Stimulated activated CD8-positive, alpha-beta memory T cell treated with anti-CD3 and anti-CD28 coated beads, Interleukin-15, amount 100 ng/mL, for 1 hour (primary cell): ENCODE measurements at places on chromosomes 5 and 9.

DNA sequence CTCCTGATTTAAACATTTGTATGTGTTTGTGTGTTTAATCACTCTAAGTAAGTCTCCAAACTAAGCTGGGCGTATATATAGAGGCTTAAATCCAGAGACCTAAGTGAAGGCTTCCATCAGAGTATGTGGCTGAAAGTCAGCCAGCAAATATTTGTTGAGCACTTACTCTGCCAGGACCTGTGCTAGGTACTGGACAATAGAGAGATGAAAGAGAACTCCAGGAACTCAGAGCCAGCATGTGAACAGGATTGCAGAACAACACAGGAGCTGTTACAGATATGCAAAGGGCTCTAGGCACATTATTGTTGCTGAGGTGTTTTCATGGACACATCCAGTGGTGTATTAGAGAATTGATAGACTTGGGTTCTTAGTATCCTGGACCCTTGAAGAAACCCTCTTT, 4.7 kb upstream of the BNIP1 start:
- DNase-seq = no peak

DNA sequence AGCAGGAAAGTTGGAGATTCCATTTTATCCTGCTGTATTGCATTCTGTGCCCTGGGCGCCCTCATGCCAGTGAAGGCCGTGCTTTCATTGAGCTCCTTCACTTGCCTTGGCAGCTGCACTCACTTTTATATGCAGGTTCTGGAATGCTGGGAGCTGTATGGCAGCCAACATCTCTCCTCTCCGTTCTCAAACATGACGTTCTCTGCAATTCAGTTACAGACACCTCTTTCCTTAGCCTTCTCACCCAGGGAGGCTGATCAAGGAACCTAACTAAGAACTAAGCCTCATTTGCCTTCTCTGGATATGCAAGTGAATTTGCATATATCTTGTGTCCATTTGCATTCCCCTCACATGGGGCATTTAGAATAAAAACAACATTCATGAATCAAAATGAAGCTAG, 29.4 kb upstream of the PURA start:
- DNase-seq = no peak

DNA sequence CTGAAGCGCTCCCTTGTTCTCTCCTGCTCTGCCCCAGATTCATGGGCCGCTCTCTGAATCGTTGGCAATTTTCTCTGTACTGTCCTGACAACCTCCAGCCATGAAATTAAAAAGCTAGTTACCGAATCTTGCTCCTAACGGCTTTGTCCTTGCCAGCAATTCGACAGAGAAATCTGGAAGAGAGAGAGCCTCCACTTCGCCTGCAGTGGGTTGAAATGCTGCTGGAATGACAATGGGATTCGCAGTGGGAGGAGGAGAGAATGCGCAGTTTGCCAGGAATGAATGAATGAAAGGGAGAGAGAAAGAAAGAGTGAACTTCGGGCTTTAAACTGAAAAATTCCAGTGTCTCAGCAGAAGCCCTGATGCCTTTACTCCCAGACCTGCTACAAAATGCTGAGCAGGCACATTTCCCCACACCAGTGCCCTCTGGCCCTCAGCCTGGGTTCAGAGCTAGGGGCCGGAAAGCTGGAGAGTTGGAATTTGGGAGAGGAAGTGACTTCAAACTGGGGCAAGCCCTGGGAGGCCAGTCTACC, 11.5 kb upstream of the BOD1 start:
- DNase-seq = no peak

- no peak for DNase-seq
Observed at GRCh38 chr9:4243877-4244812, 55.7 kb downstream of the GLIS3 start.

- DNase-seq = no peak
Observed at GRCh38 chr5:65014769-65015168, 246.0 kb downstream of the CWC27 start.

- no peak for DNase-seq
Observed at GRCh38 chr5:124210111-124210910, 536.1 kb downstream of the ZNF608 start.

- no peak for DNase-seq
Observed at GRCh38 chr5:102796498-102796897, 41.4 kb downstream of the PAM start.

- no peak for DNase-seq
Observed at GRCh38 chr5:40988746-40989510, 79.6 kb downstream of the C7 start.

- DNase-seq = no peak
Observed at GRCh38 chr5:77065256-77065655, 21.8 kb downstream of the ZBED3 start.

- DNase-seq = no peak
Observed at GRCh38 chr5:58963821-58964220, 380.9 kb downstream of the RAB3C start.

DNA sequence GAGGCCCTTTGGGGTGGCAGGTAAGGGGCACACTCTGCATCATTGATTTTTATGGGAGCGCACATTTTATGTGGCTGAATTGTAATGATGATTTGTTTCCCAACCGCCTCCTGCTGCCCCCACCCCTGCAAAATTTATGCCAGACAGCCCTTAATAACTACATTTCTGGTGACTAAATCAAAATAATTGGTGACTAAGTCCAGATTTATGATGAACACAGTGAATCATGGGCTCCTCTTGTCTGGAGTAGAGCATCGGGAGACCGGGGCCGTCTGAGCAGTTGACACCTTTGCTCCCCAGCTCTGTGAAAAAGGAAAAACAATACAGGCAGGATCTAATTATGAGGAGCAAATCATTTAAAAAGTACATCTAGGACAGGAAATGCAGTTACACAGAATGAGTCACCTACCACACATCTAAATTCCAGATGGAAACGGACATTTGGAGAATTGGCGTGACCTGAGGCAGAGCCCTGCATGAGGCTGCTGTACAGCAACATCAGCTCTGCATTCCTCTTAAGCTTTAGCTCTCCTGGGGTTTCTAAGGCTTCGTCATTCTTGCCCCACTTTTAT, 58.9 kb downstream of the DOCK2 start:
- DNase-seq = no peak

- DNase-seq = no peak
Observed at GRCh38 chr5:160263326-160263855, 34.1 kb downstream of the FABP6 start.

DNA sequence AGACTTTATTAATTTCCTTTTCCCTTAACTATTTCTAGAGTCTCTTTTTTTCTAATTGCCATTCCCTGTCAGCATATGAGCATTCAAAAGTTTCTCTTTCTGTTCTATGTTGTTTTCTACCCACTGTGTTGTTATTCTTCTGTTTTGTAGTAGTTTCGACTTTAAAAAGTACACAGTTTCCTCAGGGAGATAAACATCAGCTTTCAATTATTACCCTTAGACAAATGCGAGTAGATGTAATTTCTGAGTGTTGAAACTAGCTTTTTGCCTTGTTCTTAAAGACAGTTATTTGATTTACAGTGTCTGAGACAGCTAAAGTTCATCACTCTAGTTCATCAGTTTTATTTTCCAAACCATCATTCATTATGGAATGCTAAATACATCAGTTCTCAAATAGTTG, 19.5 kb downstream of the MTREX start:
- DNase-seq = no peak

DNA sequence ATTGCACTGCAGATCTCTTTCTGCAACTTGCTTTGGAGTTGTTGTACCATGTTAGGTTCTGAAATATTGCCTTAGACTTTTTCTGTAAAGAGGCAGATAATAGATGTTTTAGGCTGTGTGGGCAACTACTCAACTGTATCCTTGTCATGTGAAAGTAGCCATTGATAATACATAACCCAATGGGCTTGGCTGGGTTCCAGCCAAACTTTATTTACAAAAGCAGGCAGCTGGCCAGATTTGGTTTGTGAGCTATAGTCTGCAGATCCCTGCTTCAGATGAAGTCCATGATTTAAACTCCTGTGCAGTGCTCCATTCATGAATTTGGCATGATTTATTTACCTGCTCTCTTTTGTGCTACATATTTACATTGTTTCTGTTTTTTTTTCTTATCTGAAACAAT, 300.4 kb downstream of the IRX2 start:
- DNase-seq = no peak
